ENCODE measurements at places on chromosomes 2 and 18. TPM values are rescaled to one million over a fixed set of nuclear protein-coding genes. Genes with fewer than 3 reads are reported as not detected.

The SMIM21 gene
- total RNA-seq: not detected

The ALPI gene
- total RNA-seq: not detected

The RND3 gene
- not detected for total RNA-seq

The PARD6G gene
- total RNA-seq: not detected

The SPP2 gene
- not detected for total RNA-seq

DNA sequence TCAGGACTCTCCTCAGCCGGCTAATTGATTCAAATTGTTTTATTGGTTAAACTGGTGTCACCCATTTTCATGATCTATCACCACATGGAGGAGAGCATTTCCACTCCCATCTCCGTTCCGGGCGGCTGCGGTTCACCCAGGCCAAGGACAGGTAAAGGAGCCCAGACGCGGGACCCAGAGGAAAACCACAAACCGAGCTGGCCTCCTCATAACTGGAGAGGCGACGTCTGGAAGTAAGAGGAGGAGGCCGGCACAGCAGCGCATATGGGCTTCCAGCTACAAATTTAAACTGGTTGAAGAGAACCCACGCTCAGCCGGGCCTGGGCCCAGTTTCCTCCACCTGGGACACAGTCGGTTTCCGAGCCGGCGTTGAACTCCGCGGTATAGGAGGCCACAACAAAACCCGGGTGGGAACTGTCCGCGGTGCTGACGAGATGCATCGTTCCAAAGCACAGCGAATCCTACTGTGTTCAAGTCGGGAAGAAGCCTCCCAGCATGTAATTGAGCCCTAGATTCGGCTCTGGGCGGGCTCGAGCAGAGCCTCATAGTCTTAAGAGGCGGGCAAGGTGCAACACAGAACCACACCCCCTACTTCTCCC lies 3.0 kb upstream of the SKOR2 start:
- DNase-seq: peak; percentile 8

DNA sequence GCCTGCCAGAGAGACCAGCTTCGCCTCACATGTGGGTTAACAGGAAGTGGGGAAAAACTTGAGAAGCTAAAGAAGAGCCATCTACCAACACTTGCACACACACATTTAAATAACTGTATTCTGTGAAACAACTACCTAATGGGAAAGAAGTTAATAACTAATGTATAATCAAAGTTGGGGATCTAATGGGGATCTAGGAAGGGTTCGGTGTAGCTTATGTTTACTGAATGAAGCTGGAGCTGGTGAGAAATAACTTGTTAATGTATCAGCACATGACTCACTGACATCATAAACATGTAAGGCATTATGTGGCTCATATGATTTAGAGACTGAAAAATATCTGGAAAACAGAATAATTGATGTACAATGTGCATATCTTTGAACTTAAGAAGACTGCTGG lies 421.3 kb upstream of the NXPH2 start:
- no peak for DNase-seq

DNA sequence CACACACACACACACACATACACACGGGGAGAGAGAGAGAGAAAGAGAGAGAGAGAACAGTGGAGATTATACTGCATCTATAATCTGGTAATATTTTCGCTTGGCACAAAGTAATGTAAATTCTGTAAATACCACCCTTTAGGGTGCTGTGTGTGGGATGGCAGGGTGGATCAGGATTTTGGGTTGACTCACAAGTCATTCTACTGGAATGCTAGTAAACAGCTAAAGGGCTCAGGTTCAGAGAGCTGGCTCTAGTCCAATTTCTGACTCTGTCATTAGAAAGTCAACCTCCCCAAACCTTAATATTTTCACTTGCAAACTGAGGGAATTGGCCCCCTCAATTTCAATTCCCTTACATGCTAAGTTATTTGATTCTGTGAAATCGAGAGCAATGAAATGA lies 308.3 kb downstream of the TSN start:
- no peak for DNase-seq

DNA sequence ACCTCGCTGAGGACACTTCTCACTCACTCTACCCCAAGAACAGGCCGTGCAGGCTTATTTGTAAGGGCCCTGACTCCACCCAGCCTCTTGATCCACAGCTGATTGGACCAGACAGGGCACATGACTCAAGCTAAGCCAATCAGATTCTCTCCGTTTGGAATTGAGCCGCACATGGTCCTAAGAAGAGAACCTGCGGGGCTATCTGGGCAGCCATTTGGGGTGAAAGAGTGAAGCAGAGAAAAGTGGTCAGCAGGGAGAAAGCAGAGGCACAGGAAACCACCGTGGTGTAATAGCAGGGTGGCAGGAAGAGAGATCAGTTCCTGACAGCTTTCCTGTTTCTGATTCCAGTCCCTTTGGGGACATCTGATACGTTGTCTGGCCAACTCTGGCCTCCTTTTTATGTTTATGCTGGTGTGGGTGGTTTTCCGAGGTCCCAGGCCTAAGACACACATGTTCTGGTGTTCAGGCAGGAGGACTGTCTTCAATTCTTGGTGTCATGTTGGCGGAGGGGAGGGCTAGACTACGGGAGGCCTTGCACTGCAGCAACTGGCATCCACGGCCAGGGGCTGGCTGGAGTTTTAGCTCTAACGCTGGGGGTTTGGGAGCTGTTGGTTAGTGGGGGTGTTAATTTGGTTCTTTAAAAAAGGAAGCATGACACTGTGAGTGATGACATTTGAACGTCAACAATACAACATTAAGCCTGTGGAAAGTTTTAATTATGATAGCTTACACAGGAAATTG lies 26.1 kb upstream of the SPTBN1 start:
- no peak for DNase-seq

- no peak for DNase-seq
Observed at GRCh38 chr2:36915627-36916026, 50.7 kb downstream of the STRN start.

DNA sequence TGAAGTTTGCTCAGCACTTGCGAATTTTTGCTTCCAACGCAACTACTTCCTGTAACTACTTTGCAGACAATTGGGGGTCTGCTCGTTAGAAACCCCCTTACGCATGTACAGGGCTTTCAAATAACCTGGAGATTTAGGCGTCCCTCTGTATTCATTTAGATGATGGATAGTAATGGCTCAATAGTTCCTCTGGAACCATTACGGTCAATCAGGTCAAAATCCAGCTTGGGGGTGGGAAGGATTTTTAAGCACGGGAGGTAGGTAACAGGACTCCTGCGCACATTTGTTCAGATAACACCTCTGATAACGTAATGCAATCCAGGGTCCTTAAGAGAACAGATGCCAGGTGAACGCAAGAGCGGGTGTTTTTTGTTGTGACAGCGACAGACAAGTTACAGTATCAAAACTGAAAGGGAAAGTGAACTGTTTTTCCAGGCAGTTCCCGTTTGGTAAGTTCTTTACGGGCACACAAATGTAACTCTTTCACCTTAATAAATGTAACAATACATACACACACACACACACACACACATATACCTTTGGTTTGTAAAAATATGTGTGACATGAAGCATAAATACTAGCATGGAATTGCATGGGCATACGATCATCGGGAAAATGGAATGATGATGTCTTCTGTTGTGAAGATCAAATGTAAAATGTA lies 3.8 kb upstream of the OSR1 start:
- DNase-seq: no peak

DNA sequence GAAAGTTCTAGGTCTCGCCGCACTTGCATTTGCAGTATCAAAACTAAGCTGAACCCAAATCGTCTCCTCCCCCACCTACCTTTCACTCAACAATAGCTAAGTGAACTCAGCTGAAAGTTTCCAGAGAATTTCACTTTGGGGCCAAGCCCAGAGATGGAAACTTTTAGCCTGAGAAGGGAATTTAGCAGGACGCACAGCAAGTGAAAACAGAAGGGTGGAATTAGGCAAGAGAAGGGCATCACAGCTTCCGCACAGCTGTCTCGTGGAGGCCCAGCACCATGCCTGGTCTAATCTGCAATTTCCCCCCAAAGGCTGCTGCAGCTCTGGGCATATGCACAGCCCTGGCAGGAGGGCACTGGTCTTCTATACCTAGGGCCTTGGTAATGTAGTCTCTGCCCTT lies 262.0 kb downstream of the TNS1 start:
- DNase-seq: no peak

DNA sequence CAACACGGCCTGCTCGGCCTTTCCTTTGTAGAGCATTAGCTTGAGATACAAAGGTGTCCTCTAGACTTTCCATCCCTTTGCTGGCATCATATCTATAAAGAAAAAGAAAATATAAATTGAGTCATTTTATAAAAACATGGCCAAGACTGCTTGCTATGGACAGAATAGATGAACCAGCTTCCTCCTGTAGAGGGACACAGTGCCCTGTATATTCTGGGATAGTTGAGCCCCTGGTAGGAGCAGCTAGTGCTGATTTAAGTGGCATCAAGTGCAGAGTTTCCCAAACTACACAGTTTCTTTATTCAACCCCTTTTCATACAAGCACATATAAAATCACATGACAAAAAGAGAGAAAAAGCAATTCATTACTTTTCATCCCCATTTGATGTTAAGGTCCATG lies 47.9 kb downstream of the GEMIN6 start:
- DNase-seq: no peak

DNA sequence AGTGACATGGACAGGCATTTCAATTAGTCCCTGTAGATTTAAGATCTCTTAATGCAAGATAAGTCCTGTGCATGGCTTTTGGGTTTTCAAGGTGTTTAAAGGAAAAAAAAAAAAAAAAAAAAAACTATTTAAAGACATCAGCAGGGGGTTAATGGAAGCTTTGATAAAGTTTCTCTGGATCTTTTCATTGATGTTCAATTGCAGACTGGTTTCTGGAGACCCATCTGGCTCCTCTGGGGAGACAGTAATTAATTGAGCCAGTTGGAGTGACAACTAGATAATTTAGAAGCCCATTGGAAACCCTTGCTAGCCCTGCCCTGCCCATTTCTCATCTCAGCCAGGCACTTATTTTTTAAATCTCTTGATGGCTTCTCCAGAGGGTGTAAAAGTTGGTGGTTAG lies 98.7 kb downstream of the EPHA4 start:
- DNase-seq: no peak

GRCh38 chr2:190197143-190197720 lies 122.4 kb downstream of the HIBCH start:
- no peak for DNase-seq

- DNase-seq: no peak
Observed at GRCh38 chr2:79004680-79005079, 20.8 kb upstream of the REG3G start.

- DNase-seq: peak; percentile 3
Observed at GRCh38 chr18:7452331-7452730, 114.8 kb upstream of the PTPRM start.

DNA sequence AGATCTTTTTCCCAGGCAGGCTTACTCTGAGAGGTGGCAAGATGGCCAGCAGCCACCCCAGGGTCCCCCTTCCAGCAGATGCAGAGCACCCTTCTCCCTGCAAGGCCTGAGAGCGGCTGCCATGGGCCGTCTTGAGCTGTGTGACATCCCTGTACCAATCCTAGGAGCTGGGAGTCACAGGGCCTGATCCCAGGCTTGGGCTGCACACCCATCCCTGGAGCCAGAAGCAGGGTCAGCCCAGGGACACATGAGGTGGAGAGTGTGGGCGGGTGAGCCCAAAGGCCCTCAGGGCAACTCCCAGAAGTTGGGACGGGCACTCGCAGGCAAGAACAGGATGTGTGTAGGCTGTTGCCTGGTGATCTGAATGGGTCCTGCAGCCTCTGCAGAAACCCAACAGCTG lies 40.5 kb downstream of the CROCC2 start:
- no peak for DNase-seq

DNA sequence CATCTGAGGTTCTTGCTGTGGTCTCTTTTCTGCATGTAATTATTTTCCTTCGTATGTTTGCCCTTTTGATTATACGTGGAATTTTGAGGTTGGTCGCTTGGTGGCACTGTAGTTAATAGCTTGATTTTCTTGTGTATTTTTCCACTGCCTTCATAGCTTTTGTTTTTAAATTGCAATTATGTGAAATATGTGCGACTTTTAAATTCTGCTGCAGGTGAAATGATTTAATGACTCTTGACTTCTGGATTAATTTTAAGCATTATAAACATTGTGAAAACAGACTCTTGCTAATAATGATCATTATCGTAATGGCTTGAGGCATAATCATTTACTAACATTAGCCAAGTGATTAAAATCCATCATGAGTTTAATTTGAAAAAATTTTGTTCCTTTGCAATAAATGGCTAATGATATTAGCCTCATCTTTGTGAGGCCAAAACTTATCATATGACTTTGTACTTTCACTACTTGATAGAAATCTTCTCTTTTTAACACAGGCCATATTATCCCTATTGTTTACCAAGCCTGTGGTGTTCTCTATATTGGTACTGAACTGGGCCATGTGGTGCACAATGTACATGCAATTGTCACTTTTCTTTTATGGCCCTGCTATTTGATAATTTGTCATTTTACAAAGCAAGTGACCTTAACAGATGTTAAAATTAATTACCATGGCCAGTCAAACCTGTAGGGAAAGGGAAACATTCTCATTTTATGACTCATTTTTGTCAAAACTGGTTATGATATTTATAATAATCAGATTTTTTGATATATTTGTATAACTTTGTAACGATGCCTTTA lies 62.8 kb upstream of the NEUROD1 start:
- DNase-seq: peak; percentile 64

DNA sequence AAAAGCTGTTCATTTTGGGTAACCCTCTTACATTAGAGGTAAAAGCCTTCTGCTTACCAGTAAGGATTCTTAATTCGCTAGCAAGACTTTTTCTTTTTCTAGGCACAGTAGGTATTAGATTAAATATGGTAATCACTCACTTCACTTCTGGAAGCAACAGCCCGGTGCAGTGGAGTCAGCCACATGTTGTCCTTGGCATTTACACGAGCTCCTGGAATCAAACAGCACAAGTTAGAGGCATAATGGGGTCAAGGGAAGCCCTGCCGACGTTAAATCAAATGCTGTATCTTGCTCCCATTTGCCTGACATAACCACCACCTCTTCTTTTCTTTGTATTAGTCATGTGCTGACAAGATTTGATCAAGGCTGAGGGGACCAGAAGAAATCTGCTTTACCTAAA lies 174.1 kb downstream of the ANKRD44 start:
- no peak for DNase-seq

GRCh38 chr2:228466851-228467250 lies 285.4 kb upstream of the SPHKAP start:
- DNase-seq: no peak

DNA sequence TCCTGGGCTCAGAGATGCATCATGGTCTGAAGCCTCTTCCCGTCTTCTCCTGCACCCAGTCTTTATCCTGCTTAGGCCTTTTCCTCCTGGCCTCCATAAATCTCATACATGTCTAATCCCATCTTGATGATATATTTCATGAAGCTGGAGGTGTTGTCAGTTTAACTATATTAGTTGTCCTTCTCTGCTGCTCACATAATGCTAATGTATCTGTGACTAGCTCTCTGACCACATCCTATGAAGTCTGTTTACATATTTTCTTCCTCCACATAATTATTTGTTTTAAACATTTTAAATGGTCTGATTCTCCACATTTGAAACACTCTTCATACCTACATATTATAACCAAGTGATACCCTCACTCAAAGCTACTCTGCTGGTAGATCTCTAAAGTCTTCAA lies 315.2 kb upstream of the RND3 start:
- no peak for DNase-seq
